ENCODE measurements at places on chromosomes 4 and X.

GRCh38 chr4:143362349-143363046 lies 25.8 kb downstream of the GAB1 start:
- DNase-seq = no peak

- DNase-seq = no peak
These were observed 85.0 kb downstream of the ALPK1 start for GRCh38 chr4:112381996-112382692.

DNA sequence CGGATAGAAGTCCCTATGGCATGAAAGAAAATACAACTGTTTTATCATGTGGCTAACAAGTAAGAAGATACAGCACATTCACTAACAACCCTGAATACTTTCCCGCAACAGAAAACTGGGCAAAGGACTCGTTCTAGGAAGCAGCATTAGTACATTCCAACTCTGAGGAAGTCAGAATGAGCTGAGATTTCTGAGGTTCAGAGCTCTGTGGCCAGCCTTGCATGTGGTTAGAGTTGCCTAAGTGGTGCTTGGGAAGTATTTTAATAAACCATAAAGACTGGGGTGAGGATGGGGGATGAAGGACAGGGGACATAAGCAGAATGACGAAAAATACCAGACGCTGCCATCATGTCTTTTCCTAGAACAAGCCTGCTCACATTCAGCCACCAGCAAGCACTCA lies 82.2 kb downstream of the EFHC2 start:
- no peak for DNase-seq

DNA sequence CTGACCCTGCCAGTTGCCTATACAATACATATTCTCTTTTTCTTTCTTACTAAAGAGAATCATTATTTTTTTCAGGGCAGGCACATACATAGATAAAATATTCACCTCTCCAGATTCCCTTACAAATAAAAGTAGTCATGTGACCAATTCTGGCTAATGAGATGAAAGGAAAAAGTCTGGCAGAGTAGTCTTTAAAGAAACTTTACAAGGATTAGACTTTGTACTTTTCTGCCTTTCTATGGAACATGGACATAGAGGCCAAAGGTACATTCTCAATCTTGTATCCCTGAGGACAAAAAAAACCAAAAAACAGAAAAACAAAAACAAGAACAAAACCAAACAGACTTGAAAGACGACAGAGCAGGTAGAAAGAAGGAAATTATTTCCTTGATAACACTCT lies 75.6 kb downstream of the DCK start:
- DNase-seq = no peak

GRCh38 chr4:101345596-101346350 lies 1.6 kb downstream of the PPP3CA start:
- DNase-seq = peak; percentile 38

- no peak for DNase-seq
These were observed 37.9 kb upstream of the RAP2C start for GRCh38 chrX:132257116-132257515.

DNA sequence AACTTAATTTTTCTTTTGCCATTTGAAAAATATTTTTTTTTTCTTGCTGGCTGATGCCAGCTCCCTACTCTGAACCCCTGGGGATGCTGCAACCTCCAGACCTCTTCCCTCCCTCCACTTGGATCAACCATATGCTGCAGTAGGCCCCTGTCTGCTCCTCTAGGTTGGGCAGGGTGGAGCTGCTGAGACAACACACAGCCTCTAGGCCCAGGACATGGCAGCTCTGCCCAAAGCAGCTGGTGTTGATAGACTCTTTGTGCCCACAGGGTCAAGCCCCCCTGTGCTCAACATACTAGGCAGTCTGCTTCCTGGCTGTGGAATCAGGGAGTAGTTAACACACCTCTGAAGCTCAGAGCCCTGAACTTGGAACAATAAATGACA lies 19.9 kb upstream of the CLNK start:
- no peak for DNase-seq

DNA sequence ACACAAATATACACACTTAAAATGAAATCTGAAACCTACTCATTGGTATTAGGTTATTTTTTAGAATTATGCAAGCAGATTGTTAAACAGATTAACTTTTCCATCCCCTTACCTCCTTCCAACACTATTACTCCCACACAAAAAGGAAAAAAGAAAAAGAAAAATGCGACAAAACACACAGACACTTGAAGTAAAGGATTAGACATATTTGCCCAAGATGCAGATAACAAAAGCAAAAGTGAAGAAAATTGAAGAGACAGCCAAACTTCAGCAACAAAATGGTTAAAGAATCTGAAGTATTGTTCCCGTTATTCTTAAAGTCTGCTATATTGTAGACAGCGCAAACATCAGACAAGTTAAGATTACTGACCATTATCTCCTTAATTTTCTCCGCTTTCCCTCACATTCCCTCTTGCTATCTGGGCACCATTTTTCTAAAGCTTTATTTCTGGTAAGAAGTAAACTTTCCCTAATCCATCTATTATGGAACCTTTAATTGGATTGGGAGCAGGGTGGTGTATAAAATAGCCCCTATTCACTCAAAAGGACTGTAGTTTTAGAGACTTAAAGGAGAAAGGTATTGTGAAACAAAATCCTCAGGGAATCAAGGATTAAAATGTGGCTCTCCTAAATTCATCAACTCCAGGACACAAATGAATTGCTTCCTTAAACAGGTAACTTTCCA lies 34.7 kb upstream of the MAB21L2 start:
- no peak for DNase-seq

- DNase-seq = no peak
These were observed 212.2 kb upstream of the MAB21L2 start for GRCh38 chr4:150369434-150370380.

- no peak for DNase-seq
These were observed 72.1 kb downstream of the BANK1 start for GRCh38 chr4:101862595-101862994.
